ENCODE measurements at places on chromosomes 6 and 20. TPM values are rescaled to one million over a fixed set of nuclear protein-coding genes. Genes with fewer than 3 reads are reported as not detected.

CCM2L gene
- total RNA-seq, result not detected

SCRT2 gene
- total RNA-seq, result not detected

PRRT1 gene
- 0.23 TPM for total RNA-seq

TTPAL gene
- total RNA-seq, result 23.9 TPM

PRICKLE4 gene
- not detected for total RNA-seq

SLC22A2 gene
- total RNA-seq, result not detected

ENPP5 gene
- 0.58 TPM for total RNA-seq

DNA sequence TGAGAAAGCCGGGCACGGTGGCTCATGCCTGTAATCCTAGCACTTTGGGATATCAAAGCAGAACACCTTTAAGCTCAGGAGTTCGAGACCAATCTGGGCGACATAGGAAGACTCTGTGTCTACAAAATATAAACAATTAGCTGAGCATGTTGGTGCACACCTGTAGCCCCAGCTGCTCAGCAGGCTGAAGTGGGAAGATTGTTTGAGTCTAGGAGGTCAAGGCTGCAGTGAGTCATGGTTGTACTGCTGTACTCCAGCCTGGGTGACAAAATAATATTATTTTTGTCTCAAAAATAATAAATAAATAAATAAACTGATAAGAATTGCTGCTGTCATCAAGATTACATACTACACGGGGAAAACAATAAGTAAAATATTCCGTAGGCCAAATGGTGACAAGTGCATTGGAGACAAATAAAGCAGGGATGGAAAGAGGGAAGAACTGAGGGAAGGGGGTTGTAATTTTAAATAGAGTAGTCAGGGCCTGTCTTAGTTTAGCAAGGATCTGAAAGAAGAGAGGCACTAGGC lies 14.0 kb upstream of the TOP1 start:
- DNase-seq, result no peak
- no peak overlapping the region for H3K27ac ChIP-seq
- peaks cover 34% of the 10 kb centered on the region for H3K4me1 ChIP-seq
- H3K27me3 ChIP-seq, result no peaks in the 10 kb centered on the region
- no peak overlapping the region for H3K4me3 ChIP-seq

- no peak overlapping the region for H3K4me3 ChIP-seq
- no peak overlapping the region for H3K27ac ChIP-seq
- H3K36me3 ChIP-seq, result no peaks in the 10 kb centered on the region
- no peaks in the 10 kb centered on the region for H3K4me1 ChIP-seq
These were observed 51.7 kb downstream of the FAM50B start for GRCh38 chr6:3900744-3901336.

GRCh38 chr6:55826941-55827340 lies 48.4 kb downstream of the BMP5 start:
- H3K4me3 ChIP-seq, result no peak overlapping the region
- H3K36me3 ChIP-seq, result no peaks in the 10 kb centered on the region
- H3K27ac ChIP-seq, result no peak overlapping the region
- no peaks in the 10 kb centered on the region for H3K4me1 ChIP-seq
- no peaks in the 10 kb centered on the region for H3K27me3 ChIP-seq

GRCh38 chr6:170417881-170418280 lies 111.3 kb downstream of the FAM120B start:
- no peaks in the 10 kb centered on the region for H3K36me3 ChIP-seq
- no peak for DNase-seq
- peaks cover 18% of the 10 kb centered on the region for H3K27me3 ChIP-seq
- H3K27ac ChIP-seq, result no peak overlapping the region

DNA sequence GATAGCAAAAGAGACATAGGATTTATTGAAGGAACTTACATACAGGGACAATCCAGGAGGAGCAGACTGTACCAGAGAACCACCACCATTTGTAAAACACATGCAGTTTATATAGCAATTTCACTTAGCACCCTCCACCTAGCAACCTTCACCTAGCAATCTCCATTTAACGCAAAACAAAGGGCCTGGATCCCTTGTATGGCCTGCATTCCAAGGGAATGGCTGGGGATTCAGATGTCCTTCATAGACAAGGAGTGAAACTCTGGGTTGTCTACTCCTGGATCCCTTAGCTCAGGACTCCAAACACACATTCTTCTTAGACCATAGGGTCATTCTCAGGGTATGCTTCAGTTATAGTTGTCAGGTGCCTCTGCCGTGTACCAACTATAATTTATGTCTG lies 1324.9 kb downstream of the HACE1 start:
- H3K27ac ChIP-seq, result no peak overlapping the region
- H3K4me1 ChIP-seq, result no peaks in the 10 kb centered on the region
- H3K27me3 ChIP-seq, result no peaks in the 10 kb centered on the region
- DNase-seq, result no peak

GRCh38 chr20:12305188-12305950 lies 387.7 kb downstream of the BTBD3 start:
- H3K27ac ChIP-seq, result no peak overlapping the region
- no peaks in the 10 kb centered on the region for H3K4me1 ChIP-seq
- no peak for DNase-seq
- no peaks in the 10 kb centered on the region for H3K36me3 ChIP-seq
- no peak overlapping the region for H3K4me3 ChIP-seq

DNA sequence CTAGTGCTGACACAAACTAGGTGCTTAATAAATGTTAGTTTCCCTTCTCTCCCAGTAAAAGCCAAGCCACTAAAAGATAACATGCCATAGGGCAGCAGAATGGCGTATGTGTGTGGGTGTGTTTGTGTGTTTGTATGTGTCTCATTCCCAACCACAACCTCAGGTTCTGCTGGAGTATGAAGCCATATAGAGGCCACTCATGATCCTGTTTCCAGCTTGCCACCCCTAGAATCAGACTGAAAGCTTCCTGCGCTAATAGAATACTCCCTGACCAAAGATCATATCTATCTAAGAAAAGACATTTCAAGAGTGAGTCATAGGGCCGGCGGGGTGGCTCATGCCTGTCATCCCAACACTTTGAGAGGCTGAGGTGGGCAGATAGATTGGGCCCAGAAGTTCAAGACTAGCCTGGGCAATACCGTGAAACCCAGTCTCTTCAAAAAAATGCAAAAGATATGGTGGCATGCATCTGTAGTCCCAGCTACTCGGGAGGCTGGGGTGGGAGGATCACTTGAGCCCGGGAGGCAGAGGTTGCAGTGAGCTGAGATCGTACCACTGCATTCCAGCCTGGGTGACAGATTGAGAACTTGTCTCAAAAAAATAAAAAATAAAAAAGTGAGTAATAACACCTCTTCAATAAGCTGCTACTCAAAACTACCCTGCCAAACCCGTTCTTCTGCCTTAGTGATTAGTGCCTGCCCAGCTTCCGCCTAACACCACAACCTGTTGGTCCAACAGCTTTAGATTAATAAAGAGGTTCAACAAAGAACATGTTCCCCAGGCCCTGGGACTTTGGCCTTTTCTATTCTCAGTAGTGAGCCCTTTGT lies 11.8 kb upstream of the SNRPC start:
- H3K36me3 ChIP-seq, result no peaks in the 10 kb centered on the region
- H3K4me3 ChIP-seq, result no peak overlapping the region
- H3K4me1 ChIP-seq, result peaks cover 6% of the 10 kb centered on the region
- H3K27ac ChIP-seq, result no peak overlapping the region
- H3K27me3 ChIP-seq, result no peaks in the 10 kb centered on the region
- no peak for DNase-seq

- DNase-seq, result no peak
- no peaks in the 10 kb centered on the region for H3K27me3 ChIP-seq
- H3K4me3 ChIP-seq, result no peak overlapping the region
- no peak overlapping the region for H3K27ac ChIP-seq
- H3K36me3 ChIP-seq, result no peaks in the 10 kb centered on the region
These were observed 433.8 kb upstream of the PLCB4 start for GRCh38 chr20:8635048-8635572.

DNA sequence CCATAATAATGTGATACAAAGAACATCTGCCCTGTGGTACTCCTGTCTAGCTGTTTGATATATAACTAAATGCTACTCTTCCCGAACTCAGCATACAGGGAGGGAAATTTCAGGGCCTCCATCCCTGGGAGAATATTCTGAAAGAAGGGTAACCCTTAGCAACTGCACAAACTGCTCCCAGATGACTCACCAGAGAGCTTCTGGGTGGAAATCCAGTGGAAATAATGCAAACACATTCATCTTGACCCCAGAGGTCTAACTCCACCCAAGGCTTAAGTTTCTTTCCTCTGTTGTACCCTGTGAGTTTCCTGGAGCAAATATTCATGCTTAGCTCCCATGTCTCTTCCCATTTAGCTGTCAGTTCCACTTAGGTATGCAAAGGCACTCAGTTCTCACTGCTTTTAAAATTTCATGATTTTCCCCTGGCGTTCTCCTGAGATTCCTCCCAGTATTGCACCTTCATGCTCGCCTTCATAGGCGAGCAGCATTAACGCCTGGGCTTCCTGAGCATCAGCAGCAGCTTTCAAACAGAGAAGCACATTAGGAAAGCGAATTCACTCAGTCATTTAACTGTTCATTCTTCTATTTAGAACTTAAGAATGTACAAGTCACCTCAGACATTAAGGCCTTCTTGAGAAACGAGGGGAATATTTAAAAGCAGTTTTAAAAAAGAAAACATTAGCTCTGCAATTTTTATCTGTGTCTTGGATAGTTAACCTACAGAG lies 43.8 kb upstream of the LAMA4 start:
- DNase-seq, result no peak
- no peak overlapping the region for H3K4me3 ChIP-seq
- no peak overlapping the region for H3K27ac ChIP-seq
- no peaks in the 10 kb centered on the region for H3K36me3 ChIP-seq

DNA sequence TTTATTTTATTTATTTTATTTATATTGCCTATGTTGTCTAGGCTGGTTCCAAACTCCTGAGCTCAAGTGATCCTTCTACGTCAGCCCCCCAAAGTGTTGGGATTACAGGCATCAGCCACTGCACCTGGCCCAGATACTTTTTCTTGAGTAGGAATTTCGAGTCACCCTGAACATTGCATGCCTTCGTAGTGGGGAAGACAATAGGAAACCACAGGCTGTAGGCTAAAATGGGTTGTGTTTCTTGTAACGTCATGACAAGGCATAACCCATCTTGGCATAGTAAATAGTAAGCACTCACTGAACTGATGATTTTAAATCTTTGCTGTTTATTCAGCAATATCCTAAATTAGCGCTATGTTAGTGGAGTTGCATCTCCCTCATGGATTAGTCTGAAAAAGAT lies 34.9 kb downstream of the PTPN1 start:
- H3K27me3 ChIP-seq, result no peaks in the 10 kb centered on the region
- no peak overlapping the region for H3K4me3 ChIP-seq
- H3K4me1 ChIP-seq, result peaks cover 82% of the 10 kb centered on the region

- no peak overlapping the region for H3K27ac ChIP-seq
- no peak overlapping the region for H3K4me3 ChIP-seq
- DNase-seq, result no peak
- peaks cover 11% of the 10 kb centered on the region for H3K4me1 ChIP-seq
These were observed 113.4 kb downstream of the EYA2 start for GRCh38 chr20:47007826-47008655.

DNA sequence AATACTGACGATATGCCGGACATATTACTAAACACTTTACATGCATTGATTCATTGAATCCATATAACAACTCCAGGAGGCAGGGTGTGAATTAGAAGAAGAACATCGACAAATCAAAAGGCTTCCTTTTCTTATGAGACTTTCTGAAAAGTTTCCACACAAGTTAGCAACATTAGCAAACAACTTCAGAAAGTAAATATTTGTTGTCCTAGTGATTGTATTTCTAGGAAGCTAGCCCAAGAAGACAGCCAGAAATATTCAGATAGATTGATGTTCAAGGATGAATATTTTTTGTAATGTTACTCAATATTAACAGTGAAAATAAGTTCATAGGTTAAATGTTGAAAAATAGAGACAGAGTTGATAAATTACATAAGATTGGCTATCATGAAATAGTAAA lies 120.6 kb downstream of the GFRAL start:
- H3K27me3 ChIP-seq, result no peaks in the 10 kb centered on the region
- no peaks in the 10 kb centered on the region for H3K4me1 ChIP-seq
- no peak overlapping the region for H3K27ac ChIP-seq
- DNase-seq, result no peak
- H3K36me3 ChIP-seq, result no peaks in the 10 kb centered on the region

- H3K36me3 ChIP-seq, result peaks cover 17% of the 10 kb centered on the region
- H3K27me3 ChIP-seq, result peaks cover 20% of the 10 kb centered on the region
- H3K27ac ChIP-seq, result no peak overlapping the region
- H3K4me1 ChIP-seq, result peaks cover 17% of the 10 kb centered on the region
- DNase-seq, result no peak
These were observed 8.4 kb downstream of the PTGIS start for GRCh38 chr20:49559411-49560081.

DNA sequence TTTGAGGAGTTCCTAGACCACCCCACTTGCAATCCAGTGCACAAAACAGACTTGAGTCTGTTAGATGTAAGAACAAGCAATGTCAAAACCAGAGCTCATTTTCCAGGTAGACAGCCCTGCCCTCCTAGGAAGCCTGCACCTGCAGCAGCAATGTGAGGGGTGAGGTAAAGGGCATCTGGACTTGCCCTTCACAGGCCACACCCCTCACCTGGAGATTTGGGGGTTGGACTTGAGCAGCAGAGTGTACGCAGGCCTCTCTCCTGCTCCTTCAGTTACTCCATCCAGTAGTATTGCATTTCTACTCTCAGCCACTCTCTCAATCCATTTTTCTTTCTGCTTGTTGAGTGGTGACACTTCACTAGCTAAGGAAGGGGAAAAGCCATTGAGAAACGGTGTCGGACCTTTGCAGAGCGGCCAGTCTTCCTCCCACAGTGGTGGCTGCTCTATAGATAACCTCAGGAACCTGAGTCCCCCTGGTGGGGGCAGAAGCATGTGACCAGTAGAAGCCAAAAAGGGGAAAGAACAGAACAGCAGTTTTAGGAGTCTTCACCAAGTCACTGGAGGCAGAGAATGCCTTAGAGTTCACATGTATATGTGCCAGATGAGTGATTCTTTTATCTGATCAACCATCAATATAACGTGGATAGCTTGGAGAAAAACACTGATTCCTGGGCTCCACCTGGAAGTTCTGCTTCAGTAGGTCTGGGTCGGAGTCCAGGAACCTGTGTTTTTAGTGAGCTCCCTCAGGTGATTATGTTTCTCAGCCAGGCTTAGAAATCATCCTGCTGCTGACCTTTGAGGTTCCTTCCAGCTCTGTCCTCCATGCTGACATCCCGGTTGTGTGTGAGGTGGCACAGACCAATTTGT lies 28.0 kb downstream of the ARFGEF2 start:
- H3K4me1 ChIP-seq, result no peaks in the 10 kb centered on the region
- H3K27ac ChIP-seq, result no peak overlapping the region
- no peak for DNase-seq
- H3K4me3 ChIP-seq, result no peak overlapping the region
- H3K27me3 ChIP-seq, result no peaks in the 10 kb centered on the region
